ENCODE measurements at places on chromosomes 11 and 22. TPM values are rescaled to one million over a fixed set of nuclear protein-coding genes. Genes with fewer than 3 reads are reported as not detected.

- DNase-seq, result no peak
Measured at GRCh38 chr22:37674951-37675929, at the start of gene LGALS1. LGALS1 (plus strand) TSS chr22:37675636; CDS start chr22:37675703, 67 bp downstream.

- no peak for DNase-seq
Measured at GRCh38 chr11:47270331-47271271, 668 bp downstream of the MADD start.

FXYD6 gene
- polyA plus RNA-seq, result 116 TPM

- no peak for DNase-seq
Measured at GRCh38 chr11:121892131-121892681, 223.8 kb downstream of the BLID start.

NLRP14 gene
- 0.67 TPM for polyA plus RNA-seq

GRCh38 chr11:37558619-37559210 is 960.7 kb upstream of the RAG2 start:
- no peak for DNase-seq

- DNase-seq, result no peak
Measured at GRCh38 chr22:26546282-26546681, 34.0 kb upstream of the TFIP11 start.

OR6A2 gene
- 0.03 TPM for polyA plus RNA-seq

SCN2B gene
- 3.5 TPM for polyA plus RNA-seq

GRCh38 chr11:47394322-47395222 is 13.8 kb upstream of the SLC39A13 start:
- DNase-seq, result no peak

DNA sequence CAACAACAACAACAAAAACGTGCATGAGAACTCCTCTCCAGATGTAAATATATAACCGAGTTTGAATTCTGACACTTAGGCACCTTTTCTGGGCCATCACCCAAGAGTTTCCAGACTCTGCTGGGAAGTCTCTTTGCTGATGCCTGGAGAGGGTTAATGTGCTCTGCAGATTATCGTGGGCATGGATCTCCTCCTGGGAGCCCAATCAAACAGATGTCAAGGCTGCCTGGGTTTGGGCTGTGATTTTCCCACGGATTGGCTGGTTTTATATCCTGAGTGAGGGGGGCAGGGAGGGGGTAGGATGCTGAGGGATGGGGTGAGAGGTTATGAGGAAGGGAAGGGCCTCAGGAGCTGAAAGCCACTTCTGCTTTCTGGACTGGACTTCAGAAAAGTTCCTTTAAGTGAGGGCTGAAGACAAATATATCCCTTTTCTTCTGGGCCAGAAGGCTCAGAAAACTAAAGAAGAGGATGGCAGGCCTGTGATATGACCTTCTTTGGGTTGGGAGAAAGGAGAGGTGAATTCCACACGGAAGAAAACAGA is 4.2 kb downstream of the ELF5 start:
- DNase-seq, result no peak

- no peak for DNase-seq
Measured at GRCh38 chr11:4932751-4933150, 8.6 kb upstream of the OR51G1 start.

RIMBP3B gene
- polyA plus RNA-seq, result not detected

GRCh38 chr11:12542186-12542935 is 131.9 kb upstream of the TEAD1 start:
- DNase-seq, result no peak

GRCh38 chr11:114440121-114440860 is 1.0 kb downstream of the REXO2 start:
- peak; percentile 45 for DNase-seq

AIFM3 gene
- polyA plus RNA-seq, result 1.5 TPM

CLCF1 gene
- 4.3 TPM for polyA plus RNA-seq

TCN1 gene
- not detected for polyA plus RNA-seq

GRCh38 chr11:31844351-31844750 is 33.2 kb upstream of the PAX6 start:
- DNase-seq, result no peak

- no peak for DNase-seq
Measured at GRCh38 chr22:47355776-47356510, 593.5 kb downstream of the TBC1D22A start.
